ENCODE measurements at places on chromosomes 4 and X.

DNA sequence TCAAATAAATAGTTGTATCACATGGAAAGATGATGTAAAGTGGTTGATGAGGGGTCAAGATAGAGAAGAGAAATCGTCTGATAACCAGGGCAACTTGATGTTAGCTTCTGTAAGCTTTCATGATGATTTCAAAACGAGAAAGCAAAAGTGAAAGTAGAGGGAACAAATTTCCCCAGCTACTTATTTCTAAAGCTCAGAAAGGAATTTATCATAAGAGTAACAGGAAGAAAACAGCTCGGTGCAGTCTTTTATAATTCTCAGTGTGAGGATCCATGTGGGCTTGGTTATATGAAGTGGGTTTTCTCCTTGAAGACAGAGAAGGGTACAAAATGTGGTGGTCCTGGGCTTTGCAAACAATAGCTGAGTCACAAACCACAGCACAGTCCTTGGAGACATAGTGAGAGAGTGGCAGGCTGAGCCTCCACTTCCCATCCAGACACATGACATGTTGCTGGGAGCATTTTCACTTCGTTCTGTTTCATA lies 32.1 kb upstream of the GLRA2 start:
- DNase-seq, result no peak

GRCh38 chr4:25767877-25768725 lies 94.7 kb downstream of the SEL1L3 start:
- DNase-seq, result no peak

DNA sequence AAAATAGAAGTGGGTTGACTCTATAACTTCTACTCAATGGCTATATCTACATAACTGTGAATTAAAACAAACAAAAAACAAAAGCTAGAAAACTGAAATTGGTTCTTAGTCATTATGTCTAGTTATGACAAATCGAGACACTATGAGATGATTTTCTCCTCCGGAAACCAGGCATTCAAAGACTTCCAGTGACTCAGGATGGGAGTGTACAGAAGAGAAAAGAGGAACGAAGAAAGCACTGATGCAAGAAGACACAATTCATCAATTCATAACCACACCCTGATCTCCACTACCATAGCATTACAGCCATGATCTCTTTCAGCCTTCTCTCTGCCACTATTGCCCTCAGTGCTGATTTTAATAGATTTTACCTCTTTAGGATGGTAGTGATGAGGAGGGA lies 253.6 kb downstream of the CBLL2 start:
- DNase-seq, result no peak

- DNase-seq, result no peak
Measured at GRCh38 chr4:174553828-174554227, 31.5 kb upstream of the HPGD start.

DNA sequence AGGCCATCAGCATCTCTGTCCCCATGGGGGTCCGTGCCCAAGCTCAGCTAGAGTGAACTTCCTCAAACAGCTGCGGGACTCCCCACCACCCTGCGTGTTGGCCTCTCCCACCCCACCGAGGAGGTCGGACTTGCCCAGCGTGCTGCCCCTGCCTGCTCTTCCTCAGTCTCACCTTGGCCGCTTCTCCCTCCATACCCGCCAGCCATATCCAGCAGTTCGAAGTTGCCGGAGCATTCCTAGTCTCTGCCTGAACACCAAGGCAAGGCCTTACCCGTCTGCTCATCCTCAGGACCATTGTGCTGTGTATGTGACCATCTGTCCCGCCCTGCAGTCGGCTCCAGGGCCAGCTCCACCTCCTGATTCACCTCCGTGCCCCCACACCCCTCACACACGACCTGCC lies 84.5 kb downstream of the WFS1 start:
- DNase-seq, result no peak

GRCh38 chr4:147284935-147285334 lies 196.0 kb upstream of the EDNRA start:
- DNase-seq, result no peak

DNA sequence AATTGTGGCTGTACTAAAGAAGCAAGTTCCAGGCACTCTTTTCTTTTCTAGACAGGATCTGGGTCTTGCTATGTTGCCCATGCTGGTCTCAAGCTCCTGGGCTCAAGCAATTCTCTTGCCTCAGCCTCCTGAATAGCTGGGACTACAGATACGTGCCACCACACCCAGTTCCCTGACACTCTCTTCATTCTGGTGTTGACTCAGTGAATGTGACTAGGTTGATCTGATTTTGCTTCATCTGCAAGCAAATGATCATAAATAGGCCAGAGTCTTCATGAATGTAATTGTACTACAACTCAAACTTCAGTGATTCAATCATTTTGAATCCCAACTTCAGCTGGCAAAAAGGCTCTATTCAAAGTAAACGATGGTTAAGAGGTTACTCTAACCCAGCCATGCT lies 78.5 kb downstream of the APBB2 start:
- DNase-seq, result no peak

- no peak for DNase-seq
Measured at GRCh38 chrX:130343411-130343810, 3.7 kb downstream of the SLC25A14 start.

DNA sequence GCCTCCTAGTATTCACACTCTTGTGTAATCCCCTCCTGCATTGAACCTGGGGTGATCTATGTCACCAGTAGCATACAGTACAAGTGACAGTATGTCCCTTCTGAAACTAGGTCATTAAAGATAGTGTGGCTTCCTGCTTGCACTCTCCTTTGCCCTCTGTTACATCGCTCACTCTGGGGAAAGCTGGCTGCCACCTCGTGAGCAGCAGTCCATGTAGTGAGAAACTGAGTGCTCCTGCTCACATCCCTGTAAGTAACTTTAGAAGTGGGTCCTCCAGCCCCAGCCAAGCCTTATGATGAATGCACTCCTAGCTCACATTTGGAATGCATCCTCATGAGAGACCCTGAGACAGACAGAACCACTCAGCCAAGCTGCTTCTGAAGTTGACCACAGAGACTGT lies 89.8 kb upstream of the TNIP3 start:
- no peak for DNase-seq

GRCh38 chr4:109959195-109959594 lies 46.5 kb downstream of the EGF start:
- no peak for DNase-seq

DNA sequence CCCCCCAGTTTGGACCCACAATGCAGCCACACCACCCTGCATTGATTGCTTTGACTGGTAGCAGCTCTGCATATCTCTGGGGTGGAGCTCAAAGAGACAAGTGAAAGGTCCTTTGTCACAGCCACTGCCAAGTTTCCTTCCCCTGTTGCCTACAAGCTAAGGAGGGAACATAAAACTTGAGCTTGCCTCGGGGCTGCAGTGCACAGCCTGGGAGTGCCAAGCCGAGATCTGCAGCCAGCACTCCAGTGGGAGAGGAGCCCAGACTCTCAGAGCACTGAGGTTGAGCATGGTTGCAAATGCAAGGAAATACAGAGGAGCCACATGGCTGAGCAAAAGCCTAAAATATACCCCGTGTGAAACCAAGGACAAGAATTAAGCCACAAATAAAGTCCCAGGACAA lies 142.2 kb downstream of the DKK2 start:
- no peak for DNase-seq

DNA sequence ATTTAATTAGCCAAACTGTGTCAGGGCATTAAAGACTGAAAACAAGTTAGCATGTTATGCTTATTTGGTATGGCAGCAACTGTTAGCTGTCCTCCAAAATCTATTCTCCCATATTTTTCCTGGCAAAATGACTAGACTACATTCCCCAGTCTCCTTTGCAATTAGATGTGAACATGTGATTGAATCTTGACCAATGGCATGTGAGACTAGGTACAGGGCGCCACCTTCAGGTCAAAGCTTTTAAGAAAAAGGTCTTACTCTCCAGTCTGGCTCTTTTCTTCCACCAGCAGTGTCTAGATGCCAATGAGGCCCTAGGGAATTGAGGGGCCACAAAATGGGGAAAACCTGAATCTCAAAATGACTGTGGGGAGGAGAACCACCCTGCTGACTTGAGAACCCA lies 408.2 kb downstream of the SMARCA1 start:
- DNase-seq, result no peak

Measured in NCI-H510A (cell line).